ENCODE measurements at places on chromosomes 6 and 20.

DNA sequence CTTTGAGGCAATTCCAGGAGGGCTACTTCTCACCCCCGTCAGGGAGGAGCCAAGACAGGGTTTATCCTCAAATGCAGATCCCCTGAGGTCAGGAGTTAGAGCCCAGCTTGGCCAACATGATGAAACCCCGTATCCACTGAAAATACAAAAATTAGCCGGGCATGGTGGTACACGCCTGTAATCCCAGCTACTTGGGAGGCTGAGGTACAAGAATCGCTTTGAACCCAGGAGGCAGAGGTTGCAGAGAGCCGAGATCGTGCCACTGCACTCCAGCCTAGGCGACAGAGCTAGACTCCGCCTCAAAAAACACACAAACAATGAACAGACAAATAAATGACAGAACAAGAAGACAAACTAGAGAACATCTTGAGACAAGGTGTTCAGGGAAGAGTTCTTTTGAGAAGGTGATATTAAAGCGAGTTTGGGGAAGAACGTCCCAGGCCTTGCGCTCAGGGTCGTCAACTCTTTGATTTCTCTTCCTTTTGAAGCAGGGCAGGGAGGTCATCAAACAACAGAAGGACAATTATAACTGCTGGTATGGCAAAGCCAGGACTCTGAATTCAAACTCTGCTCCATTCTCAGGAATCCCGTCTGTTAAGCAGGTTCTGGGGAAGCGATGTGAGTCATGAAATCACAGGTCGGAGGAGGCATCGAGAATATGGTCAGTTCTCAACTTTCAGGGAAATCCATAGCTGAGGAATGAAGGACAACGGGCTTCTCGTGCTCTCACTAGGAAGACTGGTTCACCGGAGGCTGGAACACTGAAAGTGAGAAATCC is 1.4 kb upstream of the RALY start:
- DNase-seq, result no peak

DNA sequence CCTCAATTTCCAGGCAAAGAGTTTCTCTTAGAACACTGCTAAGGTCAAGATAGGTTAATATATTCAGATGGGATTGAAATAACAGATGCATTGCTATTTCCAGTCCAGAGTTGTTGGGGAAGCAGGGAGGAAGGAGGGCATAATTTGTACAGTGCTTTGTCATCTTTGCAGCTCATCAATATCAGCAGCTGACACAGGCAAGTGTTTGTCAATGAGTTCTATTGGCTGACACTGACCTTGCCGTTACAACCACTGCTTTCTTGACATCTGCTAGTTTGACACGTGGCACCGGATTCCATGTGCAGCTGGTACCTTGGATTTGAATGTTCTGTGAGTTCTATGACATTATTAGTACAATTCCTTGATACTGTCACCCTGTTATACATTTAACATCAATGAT is 28.0 kb upstream of the MLIP start:
- DNase-seq, result no peak

DNA sequence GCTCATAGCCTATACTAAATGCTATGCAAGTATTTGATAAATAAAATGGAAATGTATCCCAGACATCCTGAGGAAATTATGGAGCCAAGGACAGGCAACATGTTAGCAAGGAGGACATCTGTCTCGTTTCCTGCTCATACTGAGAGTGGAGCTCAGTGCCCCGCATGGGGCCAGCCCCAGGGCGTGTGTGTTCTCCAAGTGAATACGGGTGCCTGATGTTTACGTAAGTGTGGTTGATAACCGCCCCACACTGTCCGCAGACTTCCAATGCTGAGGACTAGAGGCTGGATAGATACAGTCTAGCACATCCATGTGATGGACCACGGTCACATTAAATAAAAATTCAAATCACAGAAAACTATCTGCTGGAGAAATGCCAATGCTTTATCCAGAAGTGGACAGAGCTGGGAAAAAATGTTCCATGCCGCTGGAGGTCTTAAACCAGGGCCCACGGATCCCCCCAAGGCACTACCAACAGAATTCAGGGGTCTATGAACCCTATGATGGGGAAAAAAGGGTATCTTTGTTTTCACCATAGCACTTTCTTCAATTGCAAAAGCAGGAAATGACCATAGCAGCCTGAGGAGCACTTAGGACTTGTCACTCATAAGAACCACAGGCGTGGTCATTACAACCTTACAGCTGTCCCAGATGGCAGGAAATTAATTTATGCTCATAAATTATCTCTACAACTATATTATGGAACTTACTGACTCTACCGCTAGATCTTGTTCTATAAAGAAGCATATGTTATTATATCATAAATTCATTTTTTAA is 24.9 kb downstream of the TGM2 start:
- DNase-seq, result no peak

DNA sequence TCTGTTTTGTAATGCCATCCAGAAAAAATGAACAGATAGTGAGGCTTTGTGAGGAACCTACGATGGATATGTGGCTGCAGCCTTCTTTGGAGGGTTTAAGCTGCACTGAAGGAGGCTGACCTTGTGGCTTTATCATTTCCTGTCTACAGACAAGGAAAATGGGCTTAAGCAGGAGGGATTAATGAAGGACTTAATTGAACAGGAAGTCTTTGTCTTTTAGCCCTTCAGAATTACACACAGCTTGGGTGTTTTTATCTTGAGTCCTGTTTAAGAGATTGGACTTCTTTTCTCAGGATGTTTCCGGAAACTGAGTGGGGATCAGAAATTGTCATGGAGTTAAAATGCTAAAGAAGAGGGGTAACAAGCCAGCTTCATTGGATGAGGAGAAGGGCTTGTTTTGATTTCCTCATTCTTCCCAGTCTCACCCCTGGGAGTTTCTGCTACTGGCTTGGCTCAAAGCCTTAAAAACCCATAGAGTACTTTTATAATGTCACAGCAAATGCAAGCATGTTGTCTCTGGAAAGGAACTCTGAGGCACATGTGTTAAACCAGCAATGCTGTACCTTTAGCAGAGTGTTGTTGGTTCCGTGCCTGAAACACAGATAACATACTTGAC is 193.6 kb downstream of the JARID2 start:
- DNase-seq, result peak; percentile 57

- DNase-seq, result no peak
Measured at GRCh38 chr20:63179687-63180568, 36.0 kb downstream of the YTHDF1 start.

GRCh38 chr20:52985687-52986086 is 13.5 kb downstream of the TSHZ2 start:
- DNase-seq, result no peak

DNA sequence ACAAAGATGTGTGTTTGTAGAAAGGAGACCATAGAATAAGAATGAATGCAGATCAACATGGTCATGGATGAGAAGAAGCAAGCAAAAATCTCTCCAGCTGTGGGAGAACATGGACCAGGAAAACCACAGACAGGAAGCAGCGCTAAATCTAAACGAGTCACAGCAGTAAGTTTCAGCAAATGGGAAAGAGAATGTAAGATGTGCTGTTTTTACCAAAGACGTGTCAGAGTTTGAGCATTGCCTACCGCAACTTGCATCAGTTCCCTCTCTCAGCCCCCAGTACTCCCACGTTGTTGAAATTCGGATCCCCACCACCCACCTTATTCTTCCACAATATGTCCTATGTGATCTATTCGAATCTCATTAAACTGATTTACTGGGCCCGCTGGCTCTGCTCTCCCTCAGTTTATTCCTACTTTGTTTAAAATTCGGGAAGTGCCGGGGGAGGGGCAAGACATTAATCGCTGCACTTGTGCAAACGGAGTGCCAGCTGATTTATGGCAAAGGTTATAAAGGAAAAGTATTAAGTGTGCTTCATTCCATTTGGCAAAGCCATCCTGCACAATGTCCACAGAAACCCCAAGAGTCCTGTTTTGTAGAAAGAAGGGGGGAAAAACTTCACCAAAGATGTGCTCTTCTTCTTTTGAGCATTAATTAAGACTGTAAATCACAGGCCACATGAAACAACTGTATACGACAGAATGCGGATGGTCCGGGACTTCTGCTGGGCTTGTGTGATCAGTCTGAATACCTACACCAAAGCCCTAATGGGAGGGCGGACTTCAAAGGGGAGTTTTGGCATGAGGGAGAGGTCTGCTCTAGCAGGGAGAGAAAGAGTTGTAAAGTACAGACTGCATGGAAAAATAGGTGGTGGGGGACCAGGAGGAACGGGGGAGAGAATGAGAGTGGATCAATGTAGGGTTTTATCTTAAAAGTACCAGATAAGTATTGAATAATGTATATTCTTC is 59.1 kb upstream of the PRDM1 start:
- DNase-seq, result no peak

DNA sequence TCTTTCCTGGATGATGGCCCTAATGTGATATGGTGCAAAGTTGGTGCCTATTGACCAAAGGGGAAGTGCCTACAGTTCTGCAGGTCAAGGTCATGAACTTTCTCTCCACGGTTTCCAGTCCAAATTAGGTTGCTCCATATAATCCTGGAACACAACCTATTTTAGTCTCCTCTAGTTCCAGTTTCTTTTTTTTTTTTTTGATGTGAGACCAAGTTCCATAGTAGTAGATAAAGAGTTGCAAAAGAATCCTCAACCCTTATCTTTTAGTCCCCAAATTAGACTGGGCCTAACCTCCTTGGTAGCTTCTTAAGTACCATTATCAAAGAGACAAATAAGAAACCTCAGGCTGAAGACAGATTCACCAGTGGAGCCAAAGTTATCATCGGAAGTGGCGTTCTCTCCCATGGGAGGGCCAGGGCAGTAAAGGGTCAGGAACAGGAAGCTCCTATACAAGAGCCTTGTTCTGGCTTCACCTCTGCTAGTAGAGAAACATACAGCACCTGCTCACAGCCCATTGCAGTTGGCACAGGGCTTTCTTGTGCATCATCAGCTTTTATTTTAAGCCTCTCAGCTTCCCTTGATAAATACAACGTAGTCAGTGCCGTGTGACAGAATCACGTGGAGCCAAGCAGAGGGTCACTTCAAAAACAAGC is 132.2 kb upstream of the RREB1 start:
- DNase-seq, result no peak

DNA sequence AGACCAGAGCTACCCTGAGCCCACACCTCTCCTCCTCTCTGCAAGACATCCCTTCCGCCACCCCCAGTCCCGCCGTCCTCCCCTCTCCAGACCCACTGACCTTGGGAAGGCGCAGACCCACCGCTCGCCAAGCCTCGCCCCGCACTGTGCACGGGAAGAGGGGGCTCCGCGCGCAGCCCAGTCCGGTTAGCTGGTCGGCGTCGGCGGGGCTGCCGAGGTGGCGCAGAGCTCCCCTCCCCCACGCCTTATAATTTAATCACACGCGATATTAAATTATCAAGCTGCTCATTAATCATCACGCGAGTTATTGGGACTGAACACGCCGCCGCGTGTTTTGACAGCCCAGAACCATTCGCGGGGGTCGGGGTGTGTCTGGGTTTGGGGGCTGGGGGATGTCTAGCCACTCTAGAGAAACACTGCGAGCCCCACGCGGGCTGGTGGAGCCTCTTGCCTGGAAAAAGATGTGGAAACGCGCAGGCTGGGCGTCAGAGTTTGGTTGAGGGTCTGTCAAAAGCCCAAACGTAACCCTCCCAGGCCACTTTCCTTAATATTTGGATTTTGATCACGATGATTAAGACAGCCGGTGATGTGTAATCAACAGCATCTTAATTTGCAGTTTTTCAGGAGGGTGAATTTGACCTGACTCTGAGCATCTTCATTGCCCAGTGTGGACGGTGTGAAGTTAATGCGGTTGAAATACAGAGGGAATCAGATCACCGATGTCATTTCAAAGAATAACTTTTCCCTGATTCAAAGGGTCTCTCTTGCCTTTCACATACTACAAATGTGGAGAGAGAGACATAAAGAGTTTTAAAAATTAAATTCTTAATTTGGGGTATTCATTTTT is at the start of gene LINC00237:
Gene LINC00237, minus strand, starts transcription at position 188 of the 847 bp plus-strand sequence.
- no peak for DNase-seq

- no peak for DNase-seq
Measured at GRCh38 chr6:66735106-66735890, 1028.3 kb upstream of the EYS start.

- DNase-seq, result no peak
Measured at GRCh38 chr6:108736002-108736361, 112.2 kb upstream of the ARMC2 start.

GRCh38 chr20:57400231-57400701 is 9.1 kb downstream of the RBM38 start:
- no peak for DNase-seq

DNA sequence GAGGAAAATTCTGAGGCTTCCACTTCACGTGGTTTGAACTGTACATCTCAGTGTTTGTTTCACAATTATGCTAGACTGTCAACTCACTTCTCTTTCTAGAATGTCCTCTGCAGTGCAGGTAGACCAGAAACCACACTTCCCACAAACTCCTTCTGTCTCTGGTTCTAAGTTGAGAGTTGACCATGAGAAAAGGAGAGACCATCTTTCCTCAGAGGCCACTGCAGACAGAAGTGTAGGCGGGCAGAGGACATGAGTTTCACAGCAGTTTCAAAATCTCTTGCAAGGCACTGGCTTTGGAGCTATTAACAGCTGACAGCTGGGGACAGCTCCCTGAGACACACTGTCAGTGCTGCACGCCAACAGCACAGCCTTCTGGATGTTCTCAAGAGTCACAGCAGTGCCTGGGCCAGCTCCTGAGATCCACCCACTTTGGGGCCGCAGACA is 55.4 kb upstream of the MOXD1 start:
- DNase-seq, result peak; percentile 7

DNA sequence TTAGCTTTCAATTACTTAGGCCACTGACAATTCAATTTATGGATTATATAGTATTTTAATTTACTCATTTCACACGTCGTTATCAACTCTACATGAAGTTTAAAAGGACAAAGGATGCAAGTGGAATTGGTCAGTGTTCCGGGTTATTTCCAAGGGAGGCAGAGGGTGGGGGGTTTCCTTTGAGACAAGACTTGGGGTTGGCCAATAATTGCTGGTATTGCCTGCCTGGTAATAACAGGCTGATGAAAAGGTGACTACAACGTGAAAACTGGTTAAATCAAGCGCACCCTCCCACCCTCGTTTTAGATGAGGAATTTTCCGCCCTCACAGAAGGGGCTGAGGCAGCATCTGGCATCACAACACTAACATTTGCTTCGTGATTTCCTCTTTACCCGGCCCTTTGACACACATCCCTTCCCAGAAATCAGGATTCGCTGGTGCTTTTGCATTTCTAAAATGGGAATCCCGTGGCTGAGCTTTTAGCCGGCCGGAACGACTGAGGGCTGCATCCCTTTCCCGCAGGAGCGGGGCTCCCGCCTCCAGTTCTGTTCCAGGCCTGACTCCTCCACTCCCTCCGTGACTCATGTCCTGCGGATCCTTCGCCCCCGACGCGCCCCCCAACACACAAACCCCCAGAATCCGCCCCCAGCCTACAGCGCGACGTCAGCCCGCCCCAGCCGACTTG is 999 bp upstream of the PIM1 start:
- DNase-seq, result peak; percentile 24

GRCh38 chr6:161061576-161061975 is 70.0 kb downstream of the MAP3K4 start:
- DNase-seq, result no peak

GRCh38 chr6:36954262-36954931 is at the start of gene PI16:
PI16 (plus strand) TSS chr6:36954738; CDS start chr6:36954761, 23 bp downstream.
- no peak for DNase-seq

Data from WERI-Rb-1 (cell line).